ENCODE measurements at places on chromosomes 7 and 10. TPM values are rescaled to one million over a fixed set of nuclear protein-coding genes. Genes with fewer than 3 reads are reported as not detected.

The ADAM8 gene
- total RNA-seq = 0.25 TPM

DNA sequence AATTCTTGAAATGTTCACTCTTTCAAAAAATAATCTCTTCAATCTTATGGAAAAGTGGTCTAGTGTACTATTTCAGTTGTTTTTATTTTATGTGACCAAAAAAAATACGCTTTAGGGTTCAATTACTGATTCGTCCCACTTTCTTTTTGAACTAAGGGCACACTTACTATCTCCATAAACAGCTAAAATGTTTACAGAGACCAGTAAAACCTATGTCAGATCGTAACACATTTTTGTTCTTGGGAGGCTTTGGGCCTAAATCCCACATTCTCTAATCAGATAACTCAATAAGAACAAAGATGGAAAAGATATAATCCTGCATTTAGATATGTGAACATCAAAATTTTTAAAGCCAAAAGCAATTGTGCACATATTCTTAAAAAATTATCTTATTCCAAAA is 29.8 kb upstream of the EPC1 start:
- peak; percentile 23 for DNase-seq

GRCh38 chr10:86017841-86018734 is 348.5 kb downstream of the GRID1 start:
- no peak for DNase-seq

DNA sequence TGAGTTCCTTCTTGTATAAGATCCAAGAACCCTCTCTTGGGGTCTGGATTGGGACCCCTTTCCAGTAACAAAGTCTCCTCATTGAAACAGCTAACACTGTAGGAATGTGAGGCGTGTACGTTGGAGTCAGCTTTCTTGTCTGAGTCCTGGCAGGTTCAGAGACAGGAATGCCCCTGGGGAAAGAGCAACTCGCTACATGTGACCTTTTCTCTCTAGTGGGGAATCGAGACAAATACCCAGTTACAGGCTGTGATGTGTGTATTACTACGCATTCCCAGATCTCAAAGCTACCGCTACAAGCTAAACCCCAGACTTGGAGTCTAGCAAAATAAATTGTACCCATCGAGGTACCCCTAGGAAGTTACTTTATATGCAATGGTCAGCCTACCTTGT is 85.6 kb upstream of the FRMD4A start:
- no peak for DNase-seq

The NKX1-2 gene
- total RNA-seq = not detected
